AG20443 (cell line): ENCODE measurements at places on chromosomes 5 and 9.

- no peak for DNase-seq
Measured at GRCh38 chr5:6740586-6741150, 27.4 kb downstream of the TENT4A start.

GRCh38 chr9:133996531-133997520 lies 4.7 kb upstream of the VAV2 start:
- no peak for DNase-seq

DNA sequence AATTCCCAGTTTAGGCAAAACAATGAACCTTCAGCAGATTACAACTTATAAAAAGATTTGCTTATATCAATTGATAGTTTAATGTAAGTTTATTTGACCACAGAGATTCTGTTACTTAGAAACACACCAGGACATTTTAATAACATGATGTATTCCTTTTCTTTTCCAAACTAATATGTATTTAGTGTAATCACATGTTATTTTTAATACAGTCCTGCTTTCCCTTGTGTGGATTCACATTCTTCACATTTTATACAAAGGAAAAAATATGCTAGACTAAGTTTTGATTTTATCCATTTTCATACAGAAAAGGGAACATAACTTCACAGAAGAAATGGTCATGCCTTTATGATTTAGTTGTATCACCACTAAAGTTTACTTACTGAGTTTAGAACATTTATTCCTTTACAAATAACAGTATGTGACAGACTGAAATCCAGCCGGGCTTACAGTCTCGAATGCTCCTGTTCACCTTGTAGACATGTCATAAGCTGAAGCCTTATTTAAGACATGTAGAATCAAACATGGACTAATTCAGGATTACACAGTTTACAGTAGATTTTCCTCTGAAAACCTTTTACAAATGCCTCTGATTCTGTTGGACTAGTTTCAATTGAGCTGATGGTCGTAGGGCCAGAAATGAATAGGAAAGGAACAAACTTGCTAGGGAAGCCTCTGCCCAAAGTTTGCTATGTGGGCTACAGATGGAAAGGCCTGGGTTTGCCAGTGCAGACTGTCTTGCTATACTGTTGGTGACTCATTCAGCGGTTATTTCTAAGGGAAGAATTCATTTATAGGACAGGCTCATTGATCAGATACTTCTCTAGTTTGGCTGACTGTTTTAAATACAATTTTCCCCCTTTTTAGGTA lies 6.6 kb upstream of the ASPN start:
- DNase-seq: peak; percentile 32

GRCh38 chr9:28365728-28366127 lies 792.4 kb upstream of the C9orf72 start:
- DNase-seq: no peak

DNA sequence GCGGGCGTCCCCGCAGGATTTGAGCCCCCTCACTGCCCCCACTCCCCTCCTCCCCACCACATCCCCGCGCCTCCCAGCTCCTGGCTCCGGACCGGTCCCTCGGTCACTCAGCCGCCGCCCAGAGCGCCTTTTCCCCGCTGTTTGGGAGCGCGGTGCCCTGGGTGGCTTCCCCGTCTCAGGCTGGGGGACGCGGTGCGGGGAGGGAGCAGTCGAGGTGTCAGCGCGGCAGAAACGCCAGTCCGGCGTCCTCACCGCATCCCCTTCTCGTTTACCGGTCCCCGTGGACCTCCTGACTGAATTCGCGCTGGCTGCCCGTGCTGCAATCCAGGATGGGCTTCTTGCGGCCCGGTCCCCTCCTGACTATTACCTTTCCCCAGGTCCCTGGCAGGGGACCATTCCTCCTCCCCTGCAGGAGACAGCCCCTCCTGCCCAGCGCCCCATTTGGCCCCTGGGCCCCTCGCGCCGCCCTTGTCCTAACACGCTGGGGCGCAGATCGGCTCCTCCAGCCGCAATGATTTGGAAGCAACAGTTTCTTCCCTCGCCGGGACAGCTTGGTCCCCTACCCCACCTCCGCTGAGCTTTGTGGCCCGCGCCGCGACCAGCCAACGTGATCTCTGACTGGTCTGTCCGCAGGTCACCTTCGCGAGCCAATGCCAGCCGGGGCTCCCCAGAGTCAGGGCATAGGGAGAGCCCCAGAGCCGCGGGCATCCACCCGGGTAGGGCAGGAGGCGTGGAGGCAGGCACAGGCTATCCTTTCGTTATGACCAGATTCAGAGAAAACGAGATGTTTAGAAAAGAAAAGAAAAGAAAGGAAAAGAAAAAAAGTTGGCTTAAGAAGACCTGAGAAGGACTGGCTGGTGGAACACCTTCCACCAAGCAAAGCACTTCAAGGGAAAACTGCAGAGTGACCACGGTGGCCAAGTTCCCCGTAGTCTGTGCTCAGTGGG lies 1.2 kb downstream of the ANKRD33B start:
- DNase-seq: peak; percentile 27

DNA sequence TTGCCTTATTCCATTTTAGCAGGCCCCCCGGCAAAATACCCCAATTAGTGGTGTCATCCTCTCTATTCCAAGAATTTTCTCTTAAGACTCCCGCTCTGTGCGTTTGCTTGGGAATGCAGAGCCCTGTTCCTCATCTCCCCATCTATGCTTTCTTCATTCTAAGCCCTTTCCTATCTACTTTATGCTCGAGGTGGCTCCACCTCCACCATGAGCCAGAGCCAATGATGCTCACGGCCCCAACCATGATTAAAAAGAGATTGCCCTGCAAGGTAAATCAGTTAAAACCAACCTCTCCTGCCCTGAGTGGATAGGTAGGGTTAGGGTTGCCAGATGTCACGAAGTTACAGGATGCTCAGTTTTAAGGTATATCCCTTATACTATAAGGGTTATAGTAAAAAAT lies 677 bp upstream of the TXNDC15 start:
- no peak for DNase-seq

- DNase-seq: no peak
Measured at GRCh38 chr9:121218357-121219027, 16.8 kb upstream of the RAB14 start.

DNA sequence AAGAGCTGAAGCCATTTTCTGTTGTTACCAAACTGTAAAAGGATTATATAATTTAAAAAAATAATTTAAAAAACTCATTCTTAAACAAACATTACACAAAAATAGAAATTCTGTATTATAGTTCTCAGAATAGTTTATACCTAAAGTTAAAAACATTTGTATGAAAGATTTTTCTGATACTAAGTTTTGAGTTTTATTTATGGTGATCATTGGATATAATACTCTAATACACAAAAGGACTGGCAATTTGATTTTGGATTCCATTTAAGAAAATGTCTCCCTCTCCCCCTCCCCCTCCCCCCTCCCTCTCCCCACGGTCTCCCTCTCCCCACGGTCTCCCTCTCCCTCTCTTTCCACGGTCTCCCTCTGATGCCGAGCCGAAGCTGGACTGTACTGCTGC lies 37.7 kb upstream of the PDCL start:
- DNase-seq: no peak

GRCh38 chr5:8505196-8505595 lies 636.2 kb downstream of the MTRR start:
- no peak for DNase-seq

DNA sequence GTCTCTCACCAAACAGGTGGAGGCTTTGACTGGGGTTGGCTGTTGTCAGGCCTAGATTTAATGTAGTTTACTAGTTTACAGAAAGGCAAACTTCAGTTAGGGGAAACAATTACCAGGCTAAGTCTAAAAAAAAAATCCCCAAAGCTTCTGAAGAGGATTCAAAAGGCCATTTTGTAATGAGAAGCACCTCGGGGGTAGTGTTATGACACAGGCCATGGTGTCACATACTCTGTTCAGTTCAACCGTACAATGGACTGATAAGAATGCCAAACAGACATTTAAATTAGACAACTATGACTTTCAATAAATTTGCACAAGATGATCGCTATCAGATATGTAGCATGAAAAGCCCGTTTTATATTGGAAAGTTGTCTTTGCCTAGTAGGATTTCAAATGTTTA lies 120.1 kb upstream of the PCA3 start:
- no peak for DNase-seq

- peak; percentile 21 for DNase-seq
Measured at GRCh38 chr5:91928754-91929521, 545.8 kb upstream of the ARRDC3 start.

- DNase-seq: peak; percentile 24
Measured at GRCh38 chr5:148011398-148012137, 52.2 kb upstream of the SPINK5 start.

- no peak for DNase-seq
Measured at GRCh38 chr9:126617003-126617822, 3.5 kb downstream of the LMX1B start.

DNA sequence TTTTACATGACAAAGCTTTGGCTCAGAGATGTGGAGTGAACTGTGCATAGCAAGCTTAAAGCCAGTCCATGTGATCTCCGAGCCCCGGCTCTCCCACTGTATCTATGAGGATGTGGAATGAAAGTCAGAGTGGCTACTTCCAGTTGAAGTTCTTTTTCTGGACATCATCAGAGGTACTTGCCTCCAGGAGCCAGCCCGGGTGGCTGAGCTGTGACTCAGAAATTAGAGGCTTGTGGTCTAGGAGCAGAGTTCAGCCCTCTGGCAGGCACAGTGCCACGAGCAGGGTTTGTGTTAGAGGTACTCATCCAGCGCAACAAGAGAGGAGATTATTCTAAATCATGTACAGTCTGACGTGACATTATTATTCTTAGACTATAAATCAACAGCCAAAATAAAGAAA lies 322.5 kb downstream of the CDK5RAP2 start:
- DNase-seq: peak; percentile 35

DNA sequence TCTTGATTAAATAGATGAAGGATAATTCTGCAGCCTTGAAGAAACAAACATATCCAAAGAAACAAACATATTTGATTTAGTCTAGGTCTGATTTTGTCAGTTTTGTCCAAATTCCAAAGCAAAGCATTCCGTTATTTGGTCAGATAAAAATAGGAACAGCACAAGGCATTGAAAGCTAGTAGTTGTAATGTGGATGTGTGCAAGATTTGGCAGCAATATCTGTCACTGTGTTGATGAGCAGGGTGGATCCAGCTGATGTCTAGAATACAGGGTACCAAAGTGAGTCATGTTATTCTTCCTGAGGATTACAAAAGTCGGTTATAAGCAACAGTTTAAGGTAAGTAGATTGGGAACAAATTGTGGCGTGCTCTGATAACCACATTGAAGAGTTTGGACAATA lies 69.3 kb upstream of the PLPPR1 start:
- no peak for DNase-seq

DNA sequence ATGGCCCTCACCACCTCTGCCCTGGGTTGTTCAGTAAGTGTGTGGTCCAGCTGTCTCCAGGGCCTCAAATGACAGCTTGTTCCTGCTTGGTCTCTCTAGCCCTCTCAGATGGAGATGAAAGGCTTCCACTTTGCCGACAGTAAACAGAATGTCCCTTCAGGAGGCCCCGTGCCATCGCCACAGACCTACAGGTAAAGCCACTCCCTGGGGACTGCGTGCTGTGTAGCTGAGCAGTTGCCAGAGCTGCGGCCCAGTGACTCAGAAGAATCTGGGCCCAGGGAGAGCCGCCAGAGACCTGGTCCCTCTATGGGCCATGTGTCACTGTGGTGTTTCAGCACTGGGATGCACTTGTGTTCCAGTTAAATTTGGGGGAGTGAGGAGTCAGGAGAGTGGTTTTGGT lies 10.6 kb upstream of the POMT1 start:
- DNase-seq: no peak

DNA sequence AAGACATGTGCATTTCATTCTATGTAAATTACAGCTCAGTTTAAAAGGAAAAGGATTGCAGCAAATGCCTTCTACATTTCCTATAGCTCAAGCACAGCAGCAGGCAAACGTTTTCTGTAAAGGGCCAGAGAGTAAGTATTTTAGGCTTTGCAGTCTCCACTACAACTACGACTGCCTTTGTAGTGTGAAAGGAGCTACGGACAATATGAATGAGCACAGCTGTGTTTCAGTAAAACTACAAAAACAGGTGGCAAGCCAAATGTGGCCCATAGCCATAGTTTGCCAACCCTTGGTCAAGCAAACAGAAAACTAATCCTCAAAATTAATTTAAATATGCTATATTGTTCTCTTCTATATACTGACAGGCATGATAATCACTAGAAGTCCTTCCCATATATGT lies 7.2 kb downstream of the PTBP3 start:
- no peak for DNase-seq

- no peak for DNase-seq
Measured at GRCh38 chr5:163459462-163459818, 462 bp downstream of the NUDCD2 start.

- no peak for DNase-seq
Measured at GRCh38 chr5:1103093-1103492, 8.8 kb downstream of the SLC12A7 start.

GRCh38 chr9:16726718-16727451 lies 143.6 kb downstream of the BNC2 start:
- DNase-seq: peak; percentile 86

DNA sequence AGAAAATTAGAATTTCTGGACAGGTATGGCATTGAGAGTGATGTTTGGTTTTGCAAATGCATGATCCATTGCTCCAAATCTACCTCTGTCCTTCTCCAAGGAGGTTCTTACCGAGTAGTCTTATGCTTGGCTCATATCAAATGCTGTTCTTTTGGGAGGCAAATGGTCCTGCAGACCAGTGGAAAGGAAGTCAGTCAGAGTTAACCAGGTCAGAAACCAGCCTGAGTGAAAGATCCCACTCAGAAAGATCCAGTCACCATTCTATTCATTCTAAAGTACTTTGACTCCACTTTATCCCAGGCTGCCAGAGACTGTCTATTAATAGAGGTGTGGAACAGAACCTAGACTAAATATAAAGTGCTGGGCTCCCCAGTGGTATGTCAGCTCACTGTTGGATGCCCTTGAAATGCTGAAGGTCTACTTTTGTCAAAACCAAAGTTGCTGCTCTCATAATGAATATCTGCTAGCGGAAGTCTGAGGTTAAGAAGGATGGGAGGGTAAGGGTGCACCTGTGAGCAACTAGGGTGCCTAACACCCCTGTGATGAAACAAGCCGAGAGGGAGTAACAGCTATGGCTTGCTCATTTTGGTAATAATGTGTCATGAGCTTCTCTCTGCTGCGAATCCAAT lies 302.2 kb downstream of the ZNF608 start:
- no peak for DNase-seq

GRCh38 chr5:57727591-57727990 lies 245.0 kb upstream of the ACTBL2 start:
- DNase-seq: no peak

DNA sequence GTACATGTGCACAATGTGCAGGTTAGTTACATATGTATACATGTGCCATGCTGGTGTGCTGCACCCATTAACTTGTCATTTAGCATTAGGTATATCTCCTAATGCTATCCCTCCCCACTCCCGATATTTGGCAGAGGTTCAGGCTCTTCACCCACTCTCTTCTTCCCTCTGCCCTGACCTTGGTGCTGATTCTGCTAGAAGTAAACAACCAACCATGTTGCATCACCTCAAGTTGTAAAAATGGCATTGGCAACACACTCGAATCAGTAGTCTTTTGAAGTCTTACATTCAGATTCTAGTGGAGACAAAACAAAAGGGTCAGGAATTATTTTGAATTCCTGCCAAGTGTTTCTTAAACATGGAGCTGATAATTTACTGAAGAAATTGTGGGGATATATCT lies 40.0 kb downstream of the PRR16 start:
- no peak for DNase-seq
